Right renal cortex interstitium (tissue), 3 donors: ENCODE measurements at places on chromosomes 5 and 9. TPM values are rescaled to one million over a fixed set of nuclear protein-coding genes. Genes with fewer than 3 reads are reported as not detected.

The NUTM2F gene
- polyA plus RNA-seq = not detected

The C9 gene
- 0.50 TPM for polyA plus RNA-seq

The HSPB3 gene
- polyA plus RNA-seq = 0.28 TPM

The IFNB1 gene
- polyA plus RNA-seq = not detected

The GDF9 gene
- polyA plus RNA-seq = 2.0 TPM

DNA sequence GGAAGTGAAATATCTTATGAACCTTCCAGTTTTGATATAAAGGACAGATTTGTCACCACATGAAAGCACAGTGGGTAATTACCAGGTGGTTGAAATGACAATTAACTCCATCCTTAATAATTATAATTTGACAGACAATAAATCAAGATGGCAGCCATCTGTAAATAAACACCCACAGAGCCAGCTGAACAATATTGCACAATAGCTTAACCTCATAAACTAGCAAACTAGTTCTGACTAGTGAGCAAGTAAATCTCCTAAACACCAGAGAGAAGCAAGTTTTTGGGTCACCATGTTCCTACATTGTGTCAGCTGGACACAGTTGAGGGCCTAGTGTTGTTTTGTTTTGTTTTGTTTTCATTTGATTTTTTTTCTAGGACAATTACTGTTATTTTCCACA, 577.4 kb downstream of the ACTL7B start:
- no peak for DNase-seq

DNA sequence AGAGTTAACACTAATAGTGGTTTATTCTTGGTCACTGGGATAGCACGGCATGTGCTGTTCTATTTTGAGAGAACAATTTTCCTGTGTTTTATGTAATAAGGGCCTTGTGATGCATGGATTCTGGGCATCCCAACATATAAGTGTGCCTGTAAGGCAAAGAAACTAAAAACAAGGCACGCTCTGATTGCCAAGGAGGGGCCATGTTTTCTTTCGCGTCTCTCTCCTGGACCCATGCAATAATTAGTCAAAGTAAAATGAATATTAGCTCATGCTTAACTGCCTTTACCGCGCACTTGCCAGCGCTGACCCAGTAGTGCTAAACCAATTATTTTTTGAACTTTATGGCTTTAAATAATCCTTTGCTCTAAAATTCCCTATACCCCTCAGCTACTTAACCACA, 140.9 kb downstream of the PSAT1 start:
- DNase-seq = no peak

DNA sequence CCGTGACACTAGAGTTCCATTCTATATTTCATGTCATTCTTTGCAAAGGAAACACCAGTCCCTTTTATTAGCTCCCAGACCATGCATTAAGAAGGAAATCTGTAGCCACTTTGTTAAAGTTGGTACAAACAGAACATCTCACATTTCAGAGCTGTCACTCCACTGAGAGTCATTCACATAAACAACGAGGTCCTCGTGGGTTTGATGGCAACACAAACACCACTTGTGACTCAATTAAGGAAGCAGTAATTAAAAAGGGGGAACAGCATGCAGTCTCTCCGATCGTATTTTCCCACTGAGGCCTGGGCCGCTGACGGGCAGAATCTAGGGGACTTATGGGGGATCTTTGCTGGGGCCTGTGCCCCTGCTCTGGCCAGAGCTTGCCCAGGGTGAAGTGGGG, 94.2 kb upstream of the ZNF618 start:
- DNase-seq = no peak

GRCh38 chr9:94212091-94212490, 47.0 kb upstream of the ZNF169 start:
- no peak for DNase-seq

DNA sequence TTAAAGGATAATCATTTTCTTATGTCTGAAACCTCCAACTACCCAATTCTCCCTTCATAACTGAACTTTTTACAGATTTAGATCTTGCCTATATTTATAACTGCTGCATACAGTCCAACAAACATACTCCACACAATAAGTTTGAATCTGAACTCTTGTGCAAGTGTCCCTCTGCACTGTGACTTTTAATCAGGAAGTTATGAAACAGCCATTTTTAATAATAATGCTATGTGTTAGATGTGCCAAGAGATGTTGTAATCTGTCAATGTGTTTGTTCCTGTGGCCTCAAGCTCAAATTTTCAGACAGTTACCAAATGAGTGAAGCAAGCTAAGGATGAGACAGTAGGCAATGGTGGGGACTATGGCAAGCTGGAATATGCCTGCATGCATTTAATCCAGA, 57.6 kb upstream of the MTAP start:
- no peak for DNase-seq

DNA sequence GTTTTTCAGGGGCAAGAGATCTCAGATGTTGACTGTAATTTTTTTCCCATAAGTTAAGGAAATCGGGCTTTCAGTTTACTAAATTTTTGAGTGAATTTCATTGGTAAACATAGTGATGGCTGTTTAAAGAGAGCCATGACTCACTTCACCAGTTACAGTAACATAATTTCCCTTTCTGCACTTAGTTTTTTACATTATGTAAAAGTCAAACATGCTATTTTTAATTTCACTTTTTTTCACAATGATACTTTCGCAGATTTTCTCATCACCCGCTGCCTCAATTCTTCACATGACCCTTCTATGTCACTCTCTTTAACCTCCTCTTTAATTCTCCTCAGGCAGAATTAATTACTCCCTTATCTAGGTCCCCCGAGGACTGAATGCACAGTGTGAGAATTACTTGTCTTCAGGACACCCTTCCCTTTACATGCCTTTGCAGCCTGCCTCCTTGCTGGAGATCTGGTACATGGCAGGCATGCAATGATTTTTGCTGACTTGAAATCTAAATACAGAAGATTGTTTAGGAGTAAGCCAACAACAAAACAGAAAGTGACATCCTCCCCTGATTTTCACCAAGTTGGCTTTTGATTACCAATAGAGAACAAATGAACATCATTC, 217.5 kb upstream of the S1PR3 start:
- no peak for DNase-seq

DNA sequence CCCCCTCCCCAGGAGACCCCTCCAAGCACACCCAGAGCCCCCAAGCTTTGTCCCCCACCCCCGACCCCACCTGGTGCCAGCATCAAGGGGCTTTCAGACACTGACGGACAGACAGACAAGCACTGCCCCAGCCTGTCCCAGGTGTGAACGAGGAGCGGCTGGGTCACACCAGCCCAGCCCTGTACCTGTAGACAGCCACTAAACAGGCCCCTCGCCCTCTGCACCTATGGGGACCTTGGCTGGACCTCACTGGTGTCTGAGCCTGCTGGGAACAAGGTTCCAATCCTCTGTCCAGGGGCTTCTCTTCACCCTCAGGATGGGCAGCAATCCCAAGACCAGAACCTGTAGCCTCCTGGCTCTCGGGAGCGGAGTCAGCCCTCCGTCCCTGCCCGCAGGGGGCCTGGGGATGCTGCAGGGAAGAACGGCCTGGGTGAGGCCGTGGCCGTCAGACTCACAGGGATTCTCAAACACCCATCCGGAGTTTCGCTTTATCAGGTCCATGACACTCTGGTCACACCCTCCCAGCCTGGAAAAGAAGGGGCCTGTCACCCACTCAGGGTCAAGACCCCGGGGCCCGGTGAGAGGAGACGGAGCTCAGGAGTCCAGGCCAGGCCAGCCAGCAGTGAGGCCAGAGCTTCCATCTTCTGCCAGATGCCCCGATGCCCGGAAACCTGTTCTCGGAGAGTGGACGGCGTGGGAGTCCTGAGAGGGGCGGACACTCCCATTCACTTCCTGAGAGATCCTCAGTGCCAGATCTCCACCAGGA, 2.8 kb downstream of the LCN6 start:
- no peak for DNase-seq

DNA sequence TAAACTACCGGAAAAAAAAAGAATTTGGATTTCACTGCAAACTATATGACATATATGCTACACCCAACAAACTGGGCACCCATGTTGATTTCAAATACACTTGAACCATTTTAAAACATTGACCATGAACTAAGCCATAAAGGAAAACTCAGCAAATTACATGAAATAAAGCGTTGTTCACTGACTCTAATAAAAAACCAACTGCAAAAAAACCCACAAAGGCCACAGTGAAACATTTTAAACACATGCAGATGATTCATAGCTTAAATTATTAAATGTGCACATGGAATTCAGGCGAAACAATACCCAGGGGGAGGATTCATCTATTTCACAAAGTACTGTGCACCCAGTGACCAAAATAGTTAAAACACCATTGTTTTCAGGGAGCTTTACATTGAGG, 33.3 kb downstream of the MTRR start:
- DNase-seq = no peak

DNA sequence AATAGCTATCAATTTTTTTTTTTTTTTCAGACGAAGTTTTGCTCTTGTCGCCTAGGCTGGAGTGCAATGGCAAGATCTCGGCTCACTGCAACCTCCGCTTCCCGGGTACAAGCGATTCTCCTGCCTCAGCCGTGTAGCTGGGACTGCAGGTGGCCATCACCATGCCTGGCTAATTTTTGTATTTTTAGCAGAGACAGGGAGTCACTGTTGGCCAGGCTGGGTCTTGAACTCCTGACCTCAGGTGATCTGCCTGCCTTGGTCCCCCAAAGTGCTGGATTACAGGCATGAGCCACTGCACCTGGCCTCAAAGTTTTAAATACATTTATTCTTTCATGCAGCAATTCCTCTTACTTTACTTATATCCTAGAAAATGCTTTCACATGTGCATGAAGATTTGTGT, 17.6 kb downstream of the TRIM14 start:
- DNase-seq = no peak

GRCh38 chr5:148474025-148474511, 90.3 kb downstream of the FBXO38 start:
- DNase-seq = no peak

GRCh38 chr5:135476615-135477581, 24.7 kb upstream of the TIFAB start:
- no peak for DNase-seq

DNA sequence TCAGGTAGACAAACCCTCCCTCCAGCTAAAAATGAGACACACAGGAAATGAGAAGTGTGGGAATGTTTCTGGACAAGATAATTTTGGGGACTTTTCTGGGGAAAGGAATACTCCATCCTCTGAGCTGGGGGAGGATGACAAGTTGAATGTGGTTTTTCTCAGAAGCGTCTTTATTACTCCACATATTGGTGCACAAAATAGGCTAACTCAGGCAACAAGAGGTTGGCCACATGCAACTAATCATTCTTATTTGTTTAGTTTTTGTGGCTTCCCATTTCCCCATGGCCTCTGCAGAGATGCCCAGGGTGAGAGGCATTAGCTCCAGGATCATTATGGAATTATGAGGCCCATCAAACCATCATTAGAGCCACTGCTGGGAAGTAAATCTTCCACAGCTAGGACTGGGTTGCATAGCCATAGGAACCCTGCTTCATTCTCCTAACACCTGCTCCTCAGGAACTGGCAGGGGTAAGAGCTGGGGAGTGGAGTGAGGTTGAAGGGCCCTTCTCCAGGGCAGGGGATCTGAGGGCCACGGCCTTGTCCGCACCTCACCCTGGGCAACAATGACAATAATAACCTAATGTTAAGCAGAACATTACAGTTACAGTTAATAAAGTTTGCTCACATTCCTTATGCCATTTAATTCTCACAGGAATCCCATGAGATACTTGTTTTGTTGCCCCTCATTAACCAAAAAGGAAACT, 9.3 kb upstream of the SIL1 start:
- no peak for DNase-seq

DNA sequence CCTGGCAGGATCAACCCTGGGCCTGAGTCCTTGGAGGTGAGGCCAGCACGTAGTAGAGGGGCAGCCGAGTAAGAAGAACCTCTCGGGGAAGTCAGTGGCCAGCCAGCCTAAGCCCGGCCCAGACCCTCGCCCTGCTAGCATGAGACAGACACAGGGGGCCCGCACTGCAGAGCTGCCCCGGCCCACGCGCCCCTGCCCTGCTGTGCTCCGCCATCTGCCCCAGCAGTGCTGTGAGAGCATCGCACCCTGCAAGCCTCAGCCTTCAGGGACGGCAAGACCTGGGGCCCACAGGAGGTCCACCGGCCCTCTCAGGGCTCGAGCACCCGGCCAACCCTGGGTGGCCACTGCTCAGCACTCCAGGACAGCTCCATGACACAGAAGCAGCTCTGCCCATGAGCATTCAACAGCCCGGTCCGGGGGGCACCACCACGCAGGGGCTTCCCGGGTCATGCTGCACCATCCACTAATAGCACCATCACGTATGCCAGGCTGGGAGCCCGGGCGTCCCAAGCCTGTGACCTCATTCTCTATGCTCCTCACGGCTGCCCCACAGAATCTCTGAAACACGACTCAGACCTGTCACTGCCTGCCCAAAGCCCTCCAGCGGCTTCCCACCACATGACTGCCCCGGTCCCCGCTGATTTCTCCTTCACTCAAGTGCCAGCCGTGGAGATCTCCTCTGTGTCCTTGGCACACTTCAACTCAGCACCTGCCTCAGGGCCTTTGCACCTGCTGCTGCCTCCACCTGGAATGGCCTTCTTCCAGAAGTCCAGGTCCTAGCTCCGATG, 38.1 kb downstream of the ADAMTS2 start:
- no peak for DNase-seq

DNA sequence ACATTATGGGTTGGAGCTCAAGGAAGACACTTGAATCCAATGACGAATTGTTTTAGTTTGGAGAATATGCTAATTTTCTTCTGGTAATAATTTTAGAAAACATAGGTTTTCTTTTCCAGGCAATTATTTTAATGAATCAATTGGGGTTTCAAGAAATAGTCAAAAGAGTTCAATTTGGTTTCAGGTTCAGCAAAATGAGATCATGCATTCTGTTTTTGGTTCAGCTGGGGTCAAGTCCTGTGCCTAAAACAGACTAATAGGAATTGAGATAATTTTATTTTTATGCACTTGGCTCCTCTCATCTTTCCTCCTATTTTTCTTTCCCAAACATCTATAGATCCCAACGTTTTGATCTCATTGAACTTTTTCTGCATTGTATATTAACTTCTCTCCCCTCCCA, 596.8 kb downstream of the RAB3C start:
- no peak for DNase-seq

- no peak for DNase-seq
Observed at GRCh38 chr5:170360709-170361108, 28.5 kb downstream of the KCNMB1 start.

DNA sequence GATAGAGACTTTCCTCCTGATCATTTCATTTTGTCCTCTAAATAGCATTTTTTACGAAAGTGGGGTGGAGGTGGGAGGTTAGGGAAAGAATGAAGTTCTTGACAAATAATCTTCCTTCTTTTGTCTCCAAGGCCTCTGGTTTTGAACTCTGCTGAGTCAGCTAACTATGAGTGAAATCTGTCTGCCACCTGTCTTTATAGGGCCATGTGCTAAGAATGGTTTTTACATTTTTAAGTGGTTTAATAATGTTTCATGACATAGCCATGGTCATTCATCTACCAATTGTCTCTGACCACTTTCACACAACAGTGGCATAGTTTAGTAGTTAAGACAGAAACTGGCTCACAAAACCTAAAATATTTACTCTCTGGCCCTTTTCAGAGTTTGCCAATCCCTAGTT, 7.6 kb downstream of the MAN2A1 start:
- no peak for DNase-seq
